CD4-positive, alpha-beta T cell treated with Interleukin-4 for 4 hours (primary cell): ENCODE measurements at places on chromosomes 5 and 9.

DNA sequence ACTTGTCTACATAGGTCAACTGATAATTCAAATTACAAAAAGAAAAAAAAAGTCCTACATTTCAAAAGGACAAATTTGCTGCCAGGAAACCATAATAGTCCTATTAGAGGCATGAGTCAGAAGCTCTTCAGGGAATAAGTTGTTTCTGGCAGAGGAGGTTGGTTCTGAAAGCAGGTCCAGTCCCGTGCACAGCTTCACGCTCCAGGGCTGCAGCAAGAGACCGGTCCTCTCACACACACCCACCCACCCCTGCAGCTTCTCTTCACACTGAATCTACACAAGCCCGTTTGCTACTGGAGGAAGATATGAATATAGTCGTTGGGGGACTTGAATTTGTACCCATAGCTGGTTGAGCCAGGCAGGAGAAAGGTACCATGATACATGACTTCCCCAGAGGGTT lies 36.9 kb upstream of the SLC1A3 start:
- no peak for DNase-seq

DNA sequence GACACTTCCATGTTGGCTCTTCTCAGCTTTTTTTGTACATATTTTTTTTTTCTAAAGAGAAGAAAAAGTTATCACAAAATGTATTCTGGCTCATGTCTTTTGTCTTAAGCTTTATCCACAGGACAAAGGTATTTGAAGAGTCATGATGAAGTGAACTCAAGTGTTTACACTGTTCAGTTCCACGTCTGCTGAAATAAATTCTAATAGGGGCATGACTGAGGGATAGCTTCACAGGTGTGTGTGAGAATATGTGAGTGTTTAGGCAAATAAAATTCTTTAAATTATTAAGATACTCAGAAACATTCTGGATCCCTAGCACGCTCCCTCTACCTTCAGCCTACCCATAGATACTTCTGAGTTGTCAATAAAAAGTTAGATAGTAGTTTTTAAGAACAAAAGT lies 59.8 kb downstream of the BAAT start:
- DNase-seq = no peak

DNA sequence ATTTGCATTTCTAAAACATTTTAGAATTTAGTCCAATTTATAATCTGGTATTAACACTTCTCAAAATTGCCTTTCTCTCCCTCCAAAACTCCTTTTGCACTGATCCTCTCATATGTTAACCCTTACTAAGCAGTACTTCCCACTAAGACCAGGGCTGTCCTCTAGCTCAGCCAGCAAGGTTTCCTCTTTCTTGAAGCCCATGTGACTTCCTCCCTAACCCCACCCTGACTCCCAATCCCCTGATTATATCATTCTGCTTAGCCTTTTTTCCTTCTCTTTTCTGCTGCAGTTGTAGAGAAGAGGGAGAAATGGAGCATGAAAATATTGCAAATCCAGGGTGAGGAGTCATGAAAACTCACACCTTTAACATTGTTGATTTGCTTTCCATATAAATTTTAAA lies 241.7 kb downstream of the MCTP1 start:
- DNase-seq = no peak

DNA sequence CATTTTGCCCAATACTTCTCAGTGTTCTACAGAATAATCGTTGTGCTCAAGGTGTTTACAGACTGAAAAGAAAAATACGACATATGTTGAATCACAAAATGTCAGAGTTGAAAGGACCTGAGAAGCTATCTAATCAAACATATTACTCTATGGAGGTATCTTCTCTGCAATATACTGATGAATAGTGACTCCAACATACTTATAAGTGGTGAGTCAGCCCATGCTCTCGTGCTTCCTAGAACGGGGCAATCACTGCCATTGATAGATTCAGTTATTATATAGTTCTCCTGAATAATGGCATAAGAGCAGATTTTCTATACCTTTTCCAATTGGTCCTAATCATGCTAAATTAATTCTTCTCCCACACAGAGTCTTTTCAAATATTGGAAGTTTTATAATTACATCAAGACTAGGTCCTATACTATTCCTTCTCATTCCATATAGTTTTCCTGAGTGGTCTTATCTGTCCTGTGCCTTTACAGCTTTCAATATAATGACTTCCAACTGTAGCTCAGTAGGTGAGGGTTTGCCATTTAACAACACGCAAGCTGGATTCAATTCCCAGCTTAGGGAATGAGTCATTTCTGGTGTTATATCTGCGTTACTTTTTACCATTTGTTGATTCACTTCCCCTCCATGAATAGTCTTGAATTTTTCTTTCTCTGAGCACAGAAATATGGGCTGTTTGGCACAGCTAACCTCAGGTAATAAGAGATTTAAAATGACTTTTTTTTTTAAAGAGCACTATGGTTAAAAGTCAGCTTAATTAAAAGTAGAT lies 81.1 kb downstream of the PLK2 start:
- DNase-seq = no peak

DNA sequence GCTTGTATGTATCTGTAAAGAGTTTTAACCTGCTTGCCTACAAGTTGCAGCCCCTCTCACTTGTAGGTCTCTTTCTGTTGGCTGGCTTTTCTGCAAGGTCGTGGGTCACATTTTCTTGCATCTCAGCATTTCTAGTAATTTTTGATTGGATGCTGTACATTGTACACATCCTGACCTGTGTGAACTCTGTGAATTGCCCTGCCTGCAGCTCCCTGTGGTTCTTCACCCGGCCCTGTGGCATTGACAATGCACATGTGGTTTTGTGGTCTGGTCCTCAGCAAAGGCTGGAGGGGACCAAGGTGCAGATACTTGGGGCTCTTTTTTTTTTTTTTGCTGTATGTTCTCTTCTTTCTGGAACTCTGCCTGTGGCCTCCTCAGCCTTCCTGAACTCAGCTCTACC lies 53.6 kb downstream of the WNK2 start:
- peak; percentile 18 for DNase-seq
